Mesenteric fat pad (tissue), 1 donor: ENCODE measurements at places on chromosomes 1 and 21.

DNA sequence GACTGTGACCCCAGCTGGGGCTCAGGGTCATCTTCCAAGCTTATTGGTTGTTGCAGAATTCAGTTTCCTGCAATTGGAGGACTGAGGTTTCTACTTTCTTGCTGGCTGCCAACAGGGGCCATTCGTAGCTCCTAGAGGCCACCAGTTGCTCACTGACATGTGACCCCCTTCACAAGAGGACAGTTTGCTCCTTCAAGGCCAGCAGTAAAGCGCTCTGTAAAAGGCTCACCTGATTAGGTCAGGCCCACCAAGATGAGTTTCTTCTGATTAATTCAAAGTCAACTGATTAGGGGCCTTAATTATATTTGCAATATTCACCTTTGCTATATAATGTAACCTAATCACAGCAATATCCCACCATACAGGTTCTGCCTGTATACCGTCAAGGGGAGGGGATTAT is 68.9 kb downstream of the SLC9A1 start:
- no peak for DNase-seq

GRCh38 chr21:40846587-40847411 is at the start of gene DSCAM:
TSS of gene DSCAM (minus strand) at chr21:40847158. CDS start at chr21:40846661, 497 bp downstream.
- no peak for DNase-seq

- no peak for DNase-seq
Observed at GRCh38 chr1:61808321-61808720, 66.0 kb downstream of the PATJ start.

DNA sequence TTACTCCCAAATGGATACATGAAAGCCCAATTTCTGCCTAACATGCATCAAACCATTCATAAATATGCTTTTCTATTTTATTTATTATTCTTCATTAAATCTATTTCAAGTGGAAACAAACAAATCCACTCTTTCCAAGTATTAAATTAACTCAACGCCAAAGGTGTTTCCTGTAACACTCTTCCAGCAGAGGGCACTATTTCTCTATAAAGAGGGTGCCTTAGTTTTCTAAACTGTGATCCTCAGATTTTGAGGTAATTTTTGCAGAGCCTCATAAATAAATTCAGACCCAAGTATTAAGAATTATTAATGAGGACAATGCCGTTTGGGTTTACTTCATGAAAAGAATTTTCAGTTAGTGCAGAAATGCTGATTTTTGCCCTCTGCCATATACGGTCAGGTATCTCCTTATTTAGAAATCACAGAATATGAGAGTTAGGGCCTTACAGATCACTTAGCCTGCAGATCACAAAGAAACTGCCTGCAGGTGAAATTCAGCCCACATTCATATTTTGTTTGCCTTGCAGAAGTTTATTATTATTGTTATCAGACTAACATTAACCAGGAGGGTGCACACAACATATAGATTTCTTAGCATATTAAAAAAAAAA is 40.1 kb upstream of the MYSM1 start:
- no peak for DNase-seq

DNA sequence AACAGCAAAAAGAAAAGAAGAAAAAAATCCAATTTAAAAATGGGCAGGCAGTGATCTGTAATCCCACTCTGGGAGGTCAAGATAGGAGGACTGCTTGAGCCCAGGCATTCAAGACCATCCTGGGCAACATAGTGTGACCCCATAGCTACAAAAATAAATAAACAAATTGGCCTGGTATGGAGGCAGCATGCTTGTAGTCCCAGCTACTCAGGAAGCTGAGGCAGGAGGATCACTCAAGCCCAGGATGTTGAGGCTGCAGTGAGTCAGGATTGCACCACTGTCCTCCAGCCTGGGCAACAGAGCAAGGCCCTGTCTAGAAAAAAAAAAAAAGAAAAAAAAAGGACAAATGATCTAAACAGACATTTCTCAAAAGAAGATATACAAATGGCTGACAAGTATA is 99.6 kb downstream of the EIF4G3 start:
- DNase-seq: no peak
